HCT116 (cell line): ENCODE measurements at places on chromosomes 12 and 14.

GRCh38 chr12:131142891-131143657 is 189.4 kb downstream of the ADGRD1 start:
- DNase-seq: no peak

DNA sequence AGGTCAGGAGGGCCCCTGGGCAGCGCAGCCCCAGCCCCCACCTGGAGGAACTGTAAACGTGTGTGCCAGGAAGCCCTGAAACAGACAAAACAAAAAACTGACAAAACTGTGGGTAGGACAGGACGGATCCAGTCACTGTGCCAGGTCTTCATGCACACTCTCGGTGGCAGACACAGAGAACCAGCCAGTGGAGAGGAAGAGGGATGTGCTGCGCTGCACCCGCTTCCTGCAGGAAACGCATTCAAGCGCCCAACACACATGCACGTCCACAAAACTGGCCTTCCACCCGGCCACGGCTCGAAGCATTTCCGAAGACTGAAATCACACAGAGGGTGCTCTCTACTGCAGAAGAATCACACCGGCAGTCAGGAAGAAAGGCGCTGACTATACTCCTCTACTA is 16.9 kb downstream of the BRF1 start:
- DNase-seq: no peak

GRCh38 chr14:22803687-22803974 is 11.6 kb downstream of the SLC7A7 start:
- DNase-seq: no peak

- no peak for DNase-seq
Observed at GRCh38 chr12:125922330-125922729, 857.1 kb downstream of the AACS start.
